ENCODE measurements at places on chromosomes 7 and 10. TPM values are rescaled to one million over a fixed set of nuclear protein-coding genes. Genes with fewer than 3 reads are reported as not detected.

The LRRC72 gene
- total RNA-seq, result not detected

The CTTNBP2 gene
- total RNA-seq, result 1.0 TPM

The FOXI2 gene
- not detected for total RNA-seq

The LRIT1 gene
- total RNA-seq, result not detected

The RELN gene
- total RNA-seq, result 0.10 TPM

The ATP6V0A4 gene
- 0.15 TPM for total RNA-seq

DNA sequence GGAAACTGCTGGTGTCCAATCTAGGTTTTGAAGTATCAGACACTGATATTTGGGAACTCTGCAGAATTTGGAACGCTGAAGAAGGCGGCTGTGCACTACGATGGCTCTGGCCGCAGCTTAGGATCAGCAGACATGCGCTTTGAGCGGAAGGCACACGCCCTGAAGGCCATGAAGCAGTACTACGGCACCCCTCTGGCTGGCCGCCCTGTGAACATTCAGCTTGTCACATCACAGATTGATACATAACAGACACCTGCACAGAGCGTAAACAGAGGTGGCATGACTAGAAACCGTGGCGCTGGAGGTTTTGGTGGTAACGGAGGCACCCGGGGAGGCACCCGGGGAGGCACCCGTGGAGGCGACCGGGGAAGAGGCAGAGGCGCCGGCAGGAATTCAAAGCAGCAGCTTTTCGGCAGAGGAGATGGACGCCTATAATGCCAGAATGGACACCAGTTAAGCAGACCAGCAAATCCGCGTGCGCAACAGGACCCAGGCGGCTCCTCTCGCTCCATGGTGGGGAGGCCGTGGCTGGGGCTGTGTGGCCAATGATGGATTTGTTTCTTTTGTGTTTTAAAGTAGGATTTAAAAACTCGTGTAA lies 22.2 kb upstream of the CCL24 start:
- DNase-seq, result no peak

- no peak for DNase-seq
These were observed 115.8 kb downstream of the ATE1 start for GRCh38 chr10:121812031-121812430.

- no peak for DNase-seq
These were observed 488.3 kb downstream of the TNS3 start for GRCh38 chr7:47093320-47094234.

GRCh38 chr10:27485368-27485767 lies 18.7 kb upstream of the RAB18 start:
- no peak for DNase-seq
